Stimulated activated CD4-positive, alpha-beta T cell treated with anti-CD3 and anti-CD28 coated beads, Interleukin-12 subunit alpha, Interleukin-12 subunit beta, amount 100 ng/mL, for 24 hours (primary cell): ENCODE measurements at places on chromosomes 13 and 19.

GRCh38 chr19:49150106-49150943, 4.9 kb downstream of the HRC start:
- no peak for DNase-seq

- no peak for DNase-seq
Observed at GRCh38 chr19:1279782-1280341, 4.5 kb downstream of the FAM174C start.

- DNase-seq, result peak; percentile 70
Observed at GRCh38 chr13:46126552-46127357, 21.9 kb upstream of the CPB2 start.

DNA sequence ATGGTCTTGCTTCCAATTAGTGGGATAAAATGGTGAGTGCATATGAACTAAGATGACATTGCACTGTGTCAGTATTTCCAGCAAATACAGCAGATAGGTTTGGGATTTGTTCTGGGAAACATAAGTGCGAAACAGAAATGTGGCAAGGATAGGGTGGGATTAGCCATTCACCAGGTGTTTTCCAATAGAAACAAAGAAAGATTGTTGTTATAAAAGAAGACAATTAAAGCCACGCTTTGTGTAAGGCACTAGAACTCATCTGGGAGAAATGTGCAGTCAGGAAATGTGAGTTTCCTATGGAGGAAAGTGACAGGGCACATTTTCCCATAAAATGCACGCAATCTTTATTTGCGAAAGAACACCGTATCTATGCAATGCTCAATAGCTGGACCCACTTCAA, 1547.8 kb downstream of the EFNB2 start:
- no peak for DNase-seq

GRCh38 chr13:54078271-54078870, 1049.8 kb downstream of the OLFM4 start:
- DNase-seq, result no peak

DNA sequence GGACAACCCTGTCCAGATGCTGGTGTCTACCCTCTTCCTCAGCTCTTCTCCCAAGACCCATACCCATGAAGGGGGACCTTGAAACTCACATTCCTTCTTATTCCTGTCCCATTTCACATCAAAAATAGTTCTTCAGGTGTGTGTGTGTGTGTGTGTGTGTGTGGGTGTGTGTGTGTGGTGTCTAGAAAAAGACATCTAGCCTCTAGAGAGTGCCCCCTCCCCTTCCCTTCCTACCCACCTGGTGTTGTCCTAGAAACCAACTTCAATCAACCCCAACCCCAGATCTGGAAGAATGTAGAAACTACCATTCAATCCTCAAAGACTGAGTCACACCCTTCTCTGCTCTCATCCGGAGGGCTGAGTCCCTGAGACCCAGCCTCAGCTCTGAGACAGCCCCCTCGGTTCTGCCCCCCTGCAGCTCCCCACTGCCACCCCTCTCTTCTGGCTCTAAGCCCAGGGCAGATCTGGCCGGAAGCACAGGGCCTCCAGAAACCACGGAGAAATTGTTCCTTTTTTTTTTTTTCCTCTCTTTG, 3.5 kb downstream of the KCNN4 start:
- no peak for DNase-seq

- DNase-seq, result no peak
Observed at GRCh38 chr19:17172624-17173345, 42.4 kb upstream of the USE1 start.
